ENCODE measurements at places on chromosomes 12 and 14.

- DNase-seq, result peak; percentile 14
Measured at GRCh38 chr12:31958569-31959160, 550 bp upstream of the RESF1 start.

- DNase-seq, result no peak
Measured at GRCh38 chr12:52740584-52740983, 36.6 kb downstream of the KRT76 start.

DNA sequence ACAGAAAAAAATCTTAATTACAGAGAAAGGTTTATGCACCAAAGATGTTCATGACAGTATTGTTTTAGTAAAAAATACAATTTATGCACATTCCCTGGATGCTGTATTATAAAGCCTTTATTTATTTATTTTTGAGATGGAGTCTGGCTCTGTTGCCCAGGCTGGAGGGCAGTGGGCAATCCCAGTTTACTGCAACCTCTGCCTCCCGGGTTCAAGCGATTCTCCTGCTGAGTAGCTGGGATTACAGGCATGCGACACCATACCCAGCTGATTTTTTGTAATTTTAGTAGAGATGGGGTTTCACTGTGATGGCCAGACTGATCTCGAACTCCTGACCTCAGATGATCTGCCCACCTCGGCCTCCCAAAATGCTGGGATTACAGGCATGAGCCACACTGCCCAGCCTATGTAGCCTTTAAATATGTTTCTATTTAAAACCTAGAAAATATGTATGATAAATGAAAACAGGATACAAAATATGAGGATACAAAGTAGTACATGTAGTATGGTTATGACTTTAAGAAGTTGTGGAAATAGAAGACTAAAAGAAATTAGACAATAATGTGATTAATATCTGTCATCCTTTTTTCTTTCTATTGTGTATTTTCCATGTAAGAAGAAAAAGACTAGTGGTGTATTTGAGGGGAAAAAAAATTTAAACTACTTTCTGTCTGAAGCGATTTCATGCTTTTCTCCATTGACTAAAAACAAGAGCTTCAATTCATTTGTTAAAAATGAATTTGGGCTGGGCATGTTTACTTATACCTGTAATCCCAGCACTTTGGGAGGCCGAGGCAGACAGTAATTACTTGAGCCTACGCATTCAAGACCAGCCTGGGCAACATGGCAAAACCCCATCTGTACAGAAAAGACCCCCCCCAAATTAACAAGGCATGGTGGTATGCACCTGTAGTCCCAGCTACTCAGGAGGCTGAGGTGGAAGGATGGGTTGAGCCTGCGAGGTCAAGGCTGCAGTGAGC lies 13.1 kb downstream of the ATF1 start:
- no peak for DNase-seq

GRCh38 chr14:80419345-80419744 lies 208.0 kb upstream of the DIO2 start:
- DNase-seq, result no peak

GRCh38 chr12:116054280-116054679 lies 223.2 kb downstream of the MED13L start:
- no peak for DNase-seq

DNA sequence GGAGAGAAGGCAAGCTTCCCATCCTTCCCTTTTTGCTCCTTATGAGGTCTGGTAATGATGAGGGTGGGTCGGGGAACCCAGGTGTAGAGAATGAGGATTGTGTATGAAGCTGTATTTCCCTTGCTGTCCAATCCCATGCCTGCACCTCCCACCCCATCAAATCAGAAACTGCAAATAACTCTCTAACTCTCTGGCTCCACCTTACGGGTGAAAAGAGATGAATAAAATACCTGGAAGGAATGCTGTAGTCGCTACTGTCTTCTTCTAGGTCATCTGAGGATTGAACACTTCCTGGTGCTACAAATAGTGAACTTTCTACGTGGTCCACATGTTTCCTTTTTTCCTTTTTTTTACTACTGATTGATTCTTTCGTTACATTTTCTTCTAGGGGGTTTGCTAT lies 38.9 kb upstream of the DICER1 start:
- no peak for DNase-seq

DNA sequence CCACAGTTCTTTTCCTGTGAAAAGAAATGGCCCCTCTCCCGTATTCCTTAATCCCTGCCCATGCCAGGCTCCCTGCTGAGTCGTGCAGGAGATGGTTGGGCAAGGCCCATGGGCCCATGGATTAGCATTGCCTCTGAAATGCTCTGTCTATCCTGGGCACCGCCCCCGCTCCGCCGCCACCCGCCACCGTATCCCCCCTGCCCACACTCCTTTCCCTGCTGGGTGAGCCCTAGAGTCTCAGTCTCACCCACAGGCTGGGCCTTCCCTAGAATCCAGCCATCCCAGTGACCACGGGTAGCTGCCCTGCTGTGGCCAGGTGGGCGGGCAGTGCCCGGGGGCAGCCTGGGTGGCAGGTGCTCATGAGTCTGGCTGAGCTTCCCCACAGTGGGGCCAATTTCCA lies 50.6 kb downstream of the TSPAN11 start:
- no peak for DNase-seq

- DNase-seq, result no peak
Measured at GRCh38 chr12:69934011-69934410, 109.0 kb downstream of the MYRFL start.

GRCh38 chr14:79091381-79091963 lies 921.3 kb downstream of the NRXN3 start:
- no peak for DNase-seq

- DNase-seq, result no peak
Measured at GRCh38 chr12:73714655-73715054, 823.0 kb upstream of the ATXN7L3B start.

GRCh38 chr12:95975491-95975890 lies 20.7 kb downstream of the HAL start:
- no peak for DNase-seq

DNA sequence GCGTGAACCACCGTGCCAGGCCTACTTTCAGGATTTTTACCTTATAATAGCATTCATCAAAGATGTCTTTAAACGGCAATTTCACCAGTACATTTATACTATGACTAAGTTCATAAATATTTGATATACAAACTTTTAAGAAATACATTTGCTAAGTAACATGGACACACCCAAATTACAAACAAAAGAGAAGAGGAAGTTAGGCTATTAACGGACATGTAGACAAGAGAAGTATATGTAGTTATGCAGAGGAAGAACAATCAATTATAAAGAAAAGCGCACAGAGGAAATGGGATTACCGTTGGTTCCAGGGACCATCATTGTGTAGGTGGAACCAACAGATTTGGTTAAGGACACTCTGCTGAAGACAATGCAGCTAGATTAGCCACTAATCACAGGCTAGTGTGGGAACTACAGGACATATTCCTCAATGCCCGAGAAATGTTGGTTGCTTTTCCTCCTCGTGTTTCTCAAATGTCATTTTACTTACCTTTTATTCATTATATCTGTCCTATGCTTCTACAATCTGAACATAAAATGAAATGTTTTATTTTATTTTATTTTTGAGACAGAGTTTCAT lies 24.0 kb upstream of the PKP2 start:
- no peak for DNase-seq

DNA sequence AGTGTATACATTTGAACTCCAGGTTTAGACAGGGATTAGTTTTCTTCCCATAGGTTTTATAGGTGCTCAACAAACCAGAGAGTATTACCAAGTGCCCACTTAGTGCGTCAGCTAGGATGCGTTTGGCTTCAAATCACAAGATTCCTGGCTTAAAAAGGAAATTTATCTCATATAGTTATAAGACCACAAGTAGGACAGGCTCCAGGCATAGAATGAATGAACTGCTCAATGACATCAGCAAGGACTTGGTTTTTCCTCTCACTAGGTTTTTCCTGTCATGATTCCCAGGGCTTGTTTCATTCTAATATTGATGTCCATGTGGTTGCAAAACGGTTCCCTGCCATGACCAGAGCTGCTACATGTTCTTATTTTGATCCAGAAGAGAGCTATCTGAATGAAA lies 6.1 kb upstream of the IRAK3 start:
- DNase-seq, result no peak

DNA sequence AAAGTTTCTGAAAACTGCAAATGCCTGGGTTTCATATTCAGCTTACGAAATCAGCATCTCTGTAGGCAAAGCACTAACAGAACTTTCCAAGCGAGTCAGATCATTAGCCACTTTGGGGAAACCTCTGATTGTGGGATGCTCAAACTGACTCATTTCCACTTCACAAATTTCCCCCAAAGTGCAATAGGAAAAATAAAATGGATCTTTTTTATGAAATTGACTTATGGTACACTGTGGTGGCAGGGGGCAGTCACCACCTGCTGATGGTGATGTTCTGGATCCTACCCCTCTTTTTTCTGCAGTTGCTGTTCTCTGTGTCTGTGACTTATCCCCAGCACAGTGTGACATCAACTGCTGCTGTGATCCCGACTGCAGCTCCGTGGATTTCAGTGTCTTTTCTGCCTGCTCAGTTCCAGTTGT lies 5.6 kb downstream of the TCTN1 start:
- DNase-seq, result peak; percentile 1

- DNase-seq, result no peak
Measured at GRCh38 chr14:39847852-39848251, 415.6 kb upstream of the FBXO33 start.

- no peak for DNase-seq
Measured at GRCh38 chr14:104929268-104930230, 4.9 kb downstream of the PLD4 start.

- DNase-seq, result peak; percentile 87
Measured at GRCh38 chr14:72643317-72643801, 250.5 kb downstream of the DPF3 start.

DNA sequence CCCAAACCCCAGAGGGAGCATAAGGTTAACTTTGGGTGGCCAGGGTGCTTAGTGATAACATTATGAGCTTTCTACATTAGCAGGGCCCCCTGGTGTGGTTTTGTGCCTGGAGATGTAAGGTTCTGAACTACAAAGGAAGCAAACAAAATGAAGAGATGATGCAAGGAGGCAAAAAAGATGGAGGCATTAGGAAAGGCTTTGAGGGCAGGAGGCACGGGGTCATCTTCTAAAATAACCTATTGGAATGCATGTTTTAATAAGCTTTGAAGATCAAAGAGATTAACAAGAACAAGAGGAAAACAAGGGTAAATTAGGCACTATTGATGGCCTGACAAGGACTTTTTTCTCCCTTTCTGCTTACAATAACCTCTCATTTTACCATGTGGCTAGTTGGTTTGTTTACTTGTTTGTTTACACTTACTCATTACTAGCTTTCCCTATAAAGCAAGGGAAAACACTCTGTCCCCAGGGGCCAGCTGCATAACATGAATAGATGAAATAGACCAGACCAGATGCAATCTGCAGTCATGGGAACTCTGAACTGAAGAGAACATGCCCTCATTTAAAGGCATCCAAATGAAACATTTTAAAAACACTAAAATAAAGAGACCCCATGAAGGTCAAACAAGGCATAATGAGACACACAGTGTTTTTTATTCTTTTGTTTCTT lies 390.3 kb downstream of the DIO2 start:
- no peak for DNase-seq

DNA sequence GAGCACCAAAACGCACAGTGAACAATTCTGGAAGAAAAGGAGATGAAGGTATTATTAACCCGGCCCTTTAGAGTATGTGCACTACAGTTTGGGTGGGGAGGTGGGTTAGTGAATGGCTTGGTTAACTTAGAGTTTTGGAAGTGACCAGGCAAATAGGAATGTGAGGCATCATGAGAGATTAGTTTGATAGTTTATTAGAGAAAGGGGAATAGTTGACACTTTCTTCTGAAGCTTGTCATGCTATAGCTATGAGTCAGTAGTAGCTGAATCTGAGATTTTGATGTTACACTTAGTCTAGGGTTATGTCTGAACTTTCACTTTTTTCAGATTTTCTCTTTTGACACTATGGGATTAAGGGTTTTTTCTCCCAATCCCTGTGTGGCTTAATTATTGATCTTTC lies 567.2 kb downstream of the SNAPC1 start:
- DNase-seq, result no peak

DNA sequence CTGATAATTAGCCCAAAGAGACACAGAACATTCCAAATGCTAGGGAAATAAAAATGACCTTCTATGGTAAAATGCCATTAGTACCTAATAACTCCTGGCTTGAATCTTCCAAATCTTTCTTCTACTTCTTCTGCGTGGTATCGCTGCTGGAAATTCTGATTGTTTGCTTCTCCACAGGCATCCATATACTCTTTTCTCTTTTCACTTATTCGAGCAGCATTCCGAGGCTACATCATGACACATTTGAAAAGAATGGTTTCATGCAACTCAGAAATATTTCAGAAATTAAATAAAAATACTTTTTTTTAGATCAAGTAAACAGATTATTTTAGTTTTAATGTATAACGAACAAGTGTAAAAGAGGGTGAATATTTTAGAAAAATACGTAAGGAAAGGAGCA lies 18.9 kb downstream of the ZCCHC8 start:
- DNase-seq, result no peak

- DNase-seq, result no peak
Measured at GRCh38 chr12:89225401-89225800, 126.9 kb downstream of the DUSP6 start.

GRCh38 chr14:75143761-75144527 lies 17.1 kb upstream of the NEK9 start:
- no peak for DNase-seq
